ENCODE measurements at places on chromosomes 12 and 14.

GRCh38 chr12:24287963-24288362, 338.5 kb upstream of the SOX5 start:
- no peak for DNase-seq

DNA sequence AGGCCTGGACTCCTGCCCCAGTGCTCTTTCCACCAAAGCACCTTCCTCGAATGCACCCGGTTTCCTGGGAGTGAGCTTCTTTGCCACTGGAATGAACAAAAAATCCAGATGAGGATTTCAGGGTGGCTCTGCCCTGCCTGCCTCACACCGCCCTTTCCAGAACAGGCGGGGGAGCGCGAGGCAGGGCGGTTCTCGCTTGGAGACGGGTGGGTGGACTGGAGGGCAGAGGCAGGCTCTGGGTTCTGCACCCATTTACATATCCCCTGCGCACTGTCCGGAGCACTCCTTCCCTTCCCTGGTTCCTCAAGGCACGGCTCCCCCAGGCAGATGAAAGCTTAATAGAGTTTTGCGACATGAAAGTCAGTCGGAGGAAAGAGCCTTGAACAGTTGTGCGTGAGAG, 69.7 kb upstream of the DLK1 start:
- no peak for DNase-seq

GRCh38 chr12:43805149-43805859, 813 bp downstream of the TWF1 start:
- DNase-seq, result no peak

DNA sequence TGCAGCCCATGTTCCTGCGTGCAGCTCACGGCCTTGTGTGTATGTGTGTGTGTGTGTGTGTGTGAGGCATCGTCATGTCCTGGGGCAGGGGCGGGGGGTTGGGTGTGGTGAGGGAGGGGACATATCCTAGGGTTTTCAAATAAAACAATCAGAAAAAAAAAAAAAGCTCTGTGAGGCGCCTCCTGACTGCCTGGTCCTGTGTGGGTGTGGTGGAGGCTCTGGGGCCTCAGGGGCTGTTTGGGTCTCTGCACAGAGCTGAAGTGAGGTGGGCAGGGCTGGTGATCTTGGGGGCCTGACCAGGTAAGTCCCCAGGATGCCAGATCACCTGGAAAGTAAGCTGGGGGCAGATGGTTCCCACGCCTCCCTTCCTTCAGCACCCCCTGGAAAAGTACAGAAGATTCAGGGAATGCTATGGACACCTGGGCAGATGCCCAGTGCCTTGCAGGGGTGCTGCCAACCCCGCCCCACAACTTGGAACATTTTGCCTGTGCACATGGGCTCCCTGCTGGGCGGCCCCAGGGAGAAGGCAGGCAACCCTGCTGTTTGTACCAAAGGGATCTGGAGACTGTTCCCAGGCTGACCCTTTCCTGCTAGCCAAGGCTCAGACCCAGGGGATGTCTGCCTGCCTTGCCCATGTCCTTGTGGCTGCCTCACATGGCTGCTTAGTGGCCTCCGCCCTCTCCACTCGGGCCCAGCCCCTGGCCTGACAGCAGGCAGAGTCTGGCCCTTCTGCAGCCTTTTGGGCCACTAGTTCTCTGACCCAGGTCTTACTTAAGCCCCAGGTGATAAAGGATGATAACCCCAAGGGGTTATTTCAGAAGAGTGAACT, 28.8 kb downstream of the CLSTN3 start:
- no peak for DNase-seq

GRCh38 chr12:27331291-27331926, 1.2 kb upstream of the BMAL2 start:
- DNase-seq, result no peak

- DNase-seq, result no peak
Measured at GRCh38 chr14:61426048-61426447, 104.7 kb downstream of the PRKCH start.

DNA sequence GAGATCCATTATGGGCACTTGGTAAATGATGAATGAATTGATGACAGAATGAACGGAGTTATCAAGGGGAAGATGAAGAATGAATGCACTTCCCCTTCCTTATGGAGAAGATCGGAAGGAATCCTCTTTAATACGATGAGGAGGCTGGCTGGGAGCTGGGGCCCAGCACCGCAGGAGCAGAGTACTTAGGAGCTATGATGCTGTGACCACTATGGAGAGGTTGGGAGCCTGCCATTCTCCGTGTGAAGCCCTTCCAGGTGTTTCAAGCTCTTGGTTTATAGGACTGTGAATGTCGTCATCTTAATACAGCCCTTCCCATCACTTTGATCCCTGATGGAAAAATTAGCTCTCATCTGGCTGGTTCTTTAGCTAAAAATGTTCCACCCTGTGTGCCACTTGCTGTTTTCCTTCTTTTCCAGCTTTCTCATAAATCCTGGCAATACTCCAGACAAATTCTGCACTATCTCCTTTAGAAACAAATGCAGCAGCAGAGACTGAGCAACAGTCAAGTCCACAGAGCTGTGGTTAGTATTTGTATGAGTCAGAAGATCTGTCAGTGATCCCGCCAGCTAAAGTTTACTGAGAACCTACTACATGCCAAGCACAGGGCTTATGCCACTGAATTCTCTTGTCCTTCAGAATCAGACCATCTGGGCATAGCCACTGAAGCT, 263.1 kb upstream of the CRY1 start:
- no peak for DNase-seq

- DNase-seq, result no peak
Measured at GRCh38 chr12:14656846-14657245, 39.6 kb downstream of the GUCY2C start.

DNA sequence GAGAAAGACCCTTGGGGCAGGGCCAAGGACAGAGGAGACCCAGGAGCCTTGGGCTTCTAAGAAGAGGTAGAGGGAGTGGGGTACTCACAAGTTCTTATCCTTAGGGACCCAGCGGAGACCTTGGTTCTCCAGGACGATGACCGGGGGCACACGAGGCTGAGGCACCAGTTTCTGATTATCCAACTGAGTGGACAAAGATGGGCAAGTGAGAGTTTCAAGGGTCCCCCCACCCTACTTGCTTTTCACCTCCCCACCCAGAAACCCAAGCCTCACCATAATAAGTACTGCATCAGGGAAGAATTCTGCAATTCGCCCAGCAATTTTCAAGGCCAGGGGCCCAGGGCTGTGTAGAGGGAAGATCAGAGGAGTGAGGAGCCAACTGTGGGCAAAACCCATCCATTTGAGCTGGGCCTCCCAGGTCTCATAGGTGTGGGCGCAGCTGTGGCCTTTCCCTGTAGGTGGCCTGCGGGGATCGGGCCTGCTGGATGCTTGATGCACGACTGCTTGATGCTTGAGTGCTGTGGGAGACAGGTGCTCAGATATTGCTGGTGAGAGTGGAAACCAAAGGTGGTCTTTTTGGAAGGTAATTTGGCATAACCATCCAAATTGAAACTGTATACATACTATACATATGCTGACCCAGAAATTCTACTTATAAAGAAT, 2.0 kb downstream of the EMC9 start:
- DNase-seq, result no peak

GRCh38 chr12:96049101-96049500, 13.7 kb upstream of the LTA4H start:
- DNase-seq, result no peak

DNA sequence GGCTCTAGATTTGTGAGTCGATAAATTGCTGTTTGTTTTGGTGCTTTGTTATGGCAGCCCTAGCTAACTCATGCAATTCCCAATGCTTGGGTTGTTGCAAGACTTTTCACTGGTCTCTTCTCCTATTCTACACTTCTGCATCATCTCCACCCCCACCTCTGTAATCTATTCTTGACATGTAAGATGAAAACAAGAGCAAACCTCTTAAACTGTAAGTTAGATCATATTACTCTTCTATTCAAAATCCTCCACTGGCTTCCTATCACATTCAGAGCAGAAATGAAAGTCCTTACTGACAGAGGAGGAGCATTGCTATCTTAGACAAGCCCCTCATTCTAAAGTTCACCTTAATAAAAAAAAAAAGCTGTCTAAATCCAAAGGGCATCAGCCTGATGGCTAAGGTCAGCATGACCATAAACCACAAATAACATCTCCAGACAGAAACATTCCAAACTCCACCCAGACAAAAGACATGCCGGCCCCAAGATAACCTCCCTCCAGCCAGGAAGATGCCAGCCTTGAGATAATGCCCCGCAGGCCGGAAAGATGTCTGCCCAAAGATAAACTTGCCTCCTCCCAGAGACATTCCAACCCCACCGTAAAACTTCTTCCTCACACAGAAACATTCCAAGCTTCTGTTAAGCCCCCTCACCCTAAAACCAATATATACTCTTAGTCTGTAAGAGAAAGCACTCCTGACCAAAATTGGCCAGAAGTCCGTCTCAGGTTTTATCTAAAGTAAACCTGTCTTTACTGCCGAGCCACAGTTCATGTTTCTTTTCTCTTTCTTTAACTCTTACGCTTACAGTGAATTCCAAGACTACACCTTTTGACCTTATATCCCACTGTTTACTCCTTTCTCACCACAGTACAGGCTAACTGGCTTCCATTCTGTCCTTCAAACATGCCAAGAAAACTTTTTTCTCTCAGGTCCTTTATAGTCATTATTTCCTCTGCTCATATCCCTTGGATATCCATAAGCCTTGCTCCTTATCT, 308.9 kb downstream of the KCNH5 start:
- no peak for DNase-seq
